IPS DF 6.9 (cell line): ENCODE measurements at places on chromosomes 3 and 15.
A peak's percentile ranks its signal among the peaks of the same experiment; 100 is the strongest.

GRCh38 chr3:6733699-6734394, 127.1 kb upstream of the GRM7 start:
- DNase-seq, result no peak

DNA sequence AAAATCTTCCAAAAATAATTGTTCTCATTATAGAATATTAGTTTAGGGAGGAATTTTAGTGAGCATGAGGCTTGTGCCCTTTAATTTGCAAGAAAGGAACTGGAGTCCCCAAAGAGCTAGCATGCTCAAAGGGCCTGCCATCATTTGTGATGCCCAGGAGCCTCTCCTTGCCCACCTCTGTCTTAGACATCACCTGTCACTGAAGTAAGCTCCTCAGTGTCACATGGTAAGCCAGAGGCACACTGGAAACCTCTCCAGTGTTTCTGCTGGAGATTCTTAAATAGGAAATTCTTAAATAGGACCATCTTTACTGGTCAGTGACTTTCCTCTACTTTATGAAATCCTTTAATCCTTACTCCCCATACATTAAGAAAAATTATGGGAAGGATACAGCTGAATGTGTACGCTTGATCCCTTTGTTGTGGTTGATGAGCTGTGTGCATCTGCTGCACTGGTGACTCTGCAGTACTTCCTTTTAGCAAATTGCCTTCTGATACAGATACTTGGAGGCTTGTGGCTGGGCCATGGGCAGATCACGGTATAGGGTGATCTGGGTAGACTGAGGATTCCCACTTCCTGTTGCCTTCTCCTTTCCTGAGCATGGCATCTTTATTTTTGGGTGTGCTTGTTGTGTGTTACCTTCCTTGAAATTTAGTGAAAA, 197.4 kb downstream of the KLHL25 start:
- DNase-seq, result no peak

GRCh38 chr15:81813215-81813614, 232.6 kb downstream of the MEX3B start:
- DNase-seq, result peak; percentile 20

DNA sequence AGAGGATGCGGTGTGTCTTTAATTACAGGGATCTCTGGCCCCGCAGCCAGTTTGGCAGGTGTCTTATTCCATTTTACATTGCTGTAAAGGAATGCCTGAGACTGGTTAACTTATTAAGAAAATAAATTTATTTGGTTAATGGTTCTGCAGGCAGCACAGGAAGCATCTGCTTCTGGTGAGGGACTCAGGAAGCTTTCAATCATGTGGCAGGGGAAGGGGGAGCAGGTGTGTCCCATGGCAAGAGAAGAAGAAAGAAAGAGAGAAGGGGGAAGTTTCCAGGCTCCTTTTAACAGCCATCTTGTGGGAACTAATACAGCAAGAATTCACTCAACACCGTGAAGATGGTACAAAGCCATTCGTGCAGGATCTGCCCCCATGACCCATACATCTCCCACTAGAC, 128.0 kb upstream of the CRBN start:
- no peak for DNase-seq

DNA sequence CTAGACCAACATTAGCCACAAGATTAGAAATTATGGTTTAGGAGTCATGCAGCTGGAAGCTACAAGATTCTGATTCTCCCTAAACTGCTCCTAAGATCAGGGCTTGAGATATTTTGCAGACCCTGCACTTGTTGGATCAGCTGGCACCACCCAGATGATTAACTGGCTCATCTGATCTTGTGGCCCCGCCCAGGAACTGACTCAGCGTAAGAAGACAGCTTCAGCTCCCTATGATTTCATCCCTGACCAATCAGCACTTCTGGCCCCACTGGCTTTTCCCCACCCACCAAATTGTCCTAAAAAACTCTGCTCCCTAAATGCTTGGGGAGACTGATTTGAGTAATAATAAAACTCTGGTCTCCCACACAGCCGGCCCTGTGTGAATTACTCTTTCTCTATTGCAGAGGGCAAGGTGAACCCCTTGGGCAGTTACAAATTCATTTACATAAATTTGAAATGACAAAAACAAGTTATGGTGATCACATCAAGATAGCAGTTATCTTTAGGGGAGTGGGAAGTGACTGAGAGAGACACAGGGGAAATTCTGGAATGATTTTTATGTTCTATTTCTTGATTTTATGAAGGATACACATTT, 76.5 kb downstream of the CD200R1L start:
- peak; percentile 39 for DNase-seq

DNA sequence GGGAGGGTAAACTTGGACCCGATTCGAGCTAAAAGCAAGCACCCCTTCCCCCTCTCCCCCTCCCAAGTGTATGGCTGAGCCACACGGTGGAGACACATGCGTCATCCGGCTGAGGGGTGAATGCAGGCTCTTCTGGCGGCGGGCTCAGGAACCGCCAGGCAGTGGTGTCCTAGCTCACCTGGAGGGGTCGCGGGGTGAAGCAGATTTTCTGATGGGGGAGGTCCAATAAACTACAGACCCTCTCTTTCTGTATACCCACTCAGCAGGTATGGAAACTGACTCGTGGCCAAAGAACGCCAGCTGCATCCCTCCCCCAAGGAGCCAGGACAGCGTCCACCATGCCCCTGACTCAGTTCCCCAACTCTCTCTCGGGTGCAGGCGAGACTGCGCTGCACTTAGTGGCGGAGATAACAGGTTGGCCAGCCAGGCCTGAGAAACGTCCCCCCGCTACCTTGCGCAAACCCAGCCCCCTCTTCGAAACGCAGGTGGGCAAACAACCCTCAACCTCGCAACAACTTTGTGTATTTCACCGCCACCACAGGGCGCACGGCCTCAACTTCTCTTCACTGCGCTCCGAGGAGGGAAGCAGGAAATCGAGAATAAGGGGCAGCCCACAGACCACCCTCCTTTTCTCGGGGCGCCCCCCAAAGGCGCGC, 1.3 kb downstream of the MAGI1 start:
- DNase-seq, result no peak

- no peak for DNase-seq
These were observed 34.3 kb downstream of the DNAJB8 start for GRCh38 chr3:128432301-128432970.

DNA sequence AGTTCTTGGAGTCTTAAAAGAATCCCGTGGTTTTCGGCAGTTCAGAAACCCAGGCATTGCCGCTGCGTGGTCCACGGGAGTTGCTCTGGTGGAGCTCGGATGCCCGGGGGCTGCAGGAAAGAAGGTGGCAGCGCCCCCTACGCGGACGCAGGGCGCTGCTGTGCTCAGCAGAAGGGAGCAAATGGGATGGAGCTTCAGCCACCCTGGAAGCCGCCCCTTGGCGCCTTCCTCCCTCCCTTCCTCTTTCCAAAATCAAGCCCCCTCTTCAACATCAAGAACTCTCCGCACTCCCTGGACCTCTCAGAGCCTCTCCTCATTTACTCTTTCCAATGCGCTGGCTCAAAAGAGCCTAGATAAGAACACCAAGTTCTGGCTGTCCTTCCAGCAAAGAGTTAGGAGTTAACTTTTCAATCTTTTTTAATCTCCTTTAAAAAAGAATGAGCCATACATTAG, 880 bp upstream of the CHRNA7 start:
- no peak for DNase-seq

DNA sequence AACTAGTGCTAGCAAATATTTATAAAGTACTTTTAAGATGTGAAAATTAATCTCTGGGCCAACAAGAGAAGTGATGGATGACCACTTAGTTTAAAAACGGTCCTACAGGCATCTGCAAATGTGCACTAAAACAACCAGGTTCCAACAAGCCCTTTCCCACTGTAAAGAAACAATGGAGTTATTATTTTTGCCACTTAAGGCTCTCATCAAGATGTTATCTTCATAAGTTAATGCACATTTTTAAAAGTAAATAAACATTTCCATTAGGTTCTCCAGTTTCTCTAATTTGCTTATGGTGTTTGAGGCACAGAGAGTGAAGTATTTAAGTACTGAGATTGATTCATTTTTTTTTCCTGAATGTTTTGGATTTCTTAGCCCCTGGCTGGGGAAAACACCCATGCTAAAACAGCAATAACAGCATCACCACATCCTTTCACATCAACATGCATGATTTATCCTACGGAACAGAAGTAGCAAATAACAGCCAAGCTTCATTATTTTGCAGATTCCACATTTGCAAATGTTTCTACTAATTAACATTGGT, 20.8 kb downstream of the ABI3BP start:
- no peak for DNase-seq
